ENCODE measurements at places on chromosomes 7 and 10.

DNA sequence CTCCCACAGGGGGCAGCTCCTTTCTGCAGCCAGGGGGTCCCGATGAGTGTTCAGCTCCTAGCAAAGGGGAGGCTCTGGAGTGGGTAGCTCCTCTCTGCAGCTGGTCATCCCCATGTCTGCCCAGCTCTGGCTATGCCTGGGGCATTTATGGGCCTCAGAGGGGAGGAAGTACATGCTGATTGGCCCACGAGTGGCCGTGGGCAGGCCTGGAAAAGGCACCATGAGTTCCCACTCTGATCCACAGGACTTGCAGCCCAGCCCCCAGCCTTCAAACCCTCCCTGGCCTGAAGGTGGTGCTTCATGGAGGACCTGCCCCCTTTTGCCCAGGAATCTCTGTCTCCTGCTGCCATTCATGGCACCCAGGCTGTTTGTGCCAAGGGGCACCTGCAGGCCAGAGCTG lies 268.8 kb downstream of the DNAJB6 start:
- DNase-seq, result no peak

GRCh38 chr10:102406815-102407214 lies 11.3 kb downstream of the NFKB2 start:
- DNase-seq, result no peak

DNA sequence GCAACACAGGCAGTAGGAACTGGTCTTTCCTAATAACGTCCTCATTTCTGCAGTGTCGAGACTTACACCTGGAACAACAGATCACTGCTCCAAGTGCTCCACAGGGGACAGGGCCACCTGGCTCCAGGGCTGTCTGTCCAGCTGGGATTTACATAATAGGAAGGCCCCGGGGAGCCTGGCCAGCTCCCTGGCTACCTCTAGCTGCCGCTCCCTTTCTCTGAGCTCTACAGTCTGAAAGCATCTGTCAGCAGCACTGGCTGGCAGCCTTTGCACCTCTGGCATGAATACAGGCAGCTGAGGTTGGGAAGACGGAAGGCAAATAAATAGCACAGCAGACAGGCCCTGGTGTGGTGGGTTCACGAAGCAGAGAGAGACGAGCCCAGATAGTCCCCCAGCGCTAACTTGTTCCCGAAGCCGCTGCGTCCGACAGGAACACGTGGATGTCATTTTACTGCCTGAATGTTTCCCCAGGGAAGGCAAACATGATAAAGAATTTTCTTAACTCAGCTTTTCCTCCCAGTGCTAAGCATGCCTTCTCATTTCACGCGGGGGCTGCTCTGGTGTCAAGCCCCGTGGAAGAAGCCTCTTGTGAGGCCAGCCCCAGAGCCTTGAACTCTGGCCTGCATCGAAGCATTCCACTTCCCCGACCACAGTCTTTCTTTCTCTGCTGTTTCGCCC lies 105.4 kb downstream of the ITIH5 start:
- no peak for DNase-seq

GRCh38 chr10:23099816-23100215 lies 4.4 kb downstream of the MSRB2 start:
- no peak for DNase-seq

DNA sequence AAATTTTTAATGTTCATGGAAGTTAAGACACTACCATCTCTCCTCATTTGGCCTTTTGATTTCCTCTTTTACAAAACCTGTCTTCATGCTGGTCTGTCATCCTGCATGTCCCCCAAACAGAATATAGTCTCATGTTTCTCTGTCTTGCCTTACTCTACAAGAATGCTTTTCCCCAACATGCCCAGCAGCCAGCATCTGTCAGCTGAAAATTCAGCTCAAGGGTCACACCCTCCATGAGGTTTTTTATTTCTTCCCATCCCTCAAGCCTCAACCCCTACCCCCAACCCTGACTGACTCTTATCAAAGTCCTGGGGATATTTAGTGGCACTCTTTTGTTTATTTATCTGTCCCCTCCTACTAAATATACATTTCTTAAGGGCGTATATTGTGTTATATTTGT lies 202.0 kb downstream of the ANK3 start:
- no peak for DNase-seq

GRCh38 chr10:34094146-34094696 lies 720.9 kb downstream of the PARD3 start:
- no peak for DNase-seq

DNA sequence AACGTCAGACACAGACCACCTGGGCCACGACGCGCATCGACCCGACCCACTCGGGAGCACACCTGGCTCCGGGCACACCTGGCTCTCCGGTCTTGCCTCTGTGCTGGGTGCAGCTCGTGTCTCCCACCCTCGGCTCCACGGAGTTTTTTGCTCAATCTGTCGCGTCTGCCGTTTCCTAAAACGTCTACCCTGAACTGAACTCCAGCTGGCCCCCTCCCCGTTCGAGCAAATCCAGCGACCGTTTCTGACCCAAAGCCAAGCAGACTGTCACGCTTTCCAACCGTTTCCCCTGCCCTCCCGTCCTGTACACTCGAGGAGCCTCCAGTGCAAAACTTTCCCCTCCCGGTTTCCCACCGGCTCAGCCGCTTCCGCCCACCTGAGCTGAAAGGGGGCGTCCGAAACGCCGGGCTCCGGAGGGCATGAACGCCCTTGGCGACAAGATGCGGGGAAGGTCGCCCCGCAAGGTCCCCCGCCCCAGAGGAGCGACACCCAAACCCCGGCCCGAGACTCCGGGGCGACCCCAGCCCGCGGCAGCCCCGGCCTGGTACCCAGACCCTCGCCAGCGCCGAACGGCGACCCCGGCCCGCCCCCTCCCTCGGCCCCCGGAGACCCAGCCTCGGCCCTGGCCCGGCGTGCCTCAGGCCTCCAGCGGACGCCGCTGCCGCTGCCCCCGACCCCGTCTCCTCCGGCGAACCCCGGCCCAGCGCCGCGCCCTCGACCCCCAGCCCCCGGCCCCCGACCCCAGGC lies 557 bp downstream of the CYTH3 start:
- DNase-seq, result no peak

- DNase-seq, result no peak
Observed at GRCh38 chr10:109953766-109954165, 30.5 kb upstream of the XPNPEP1 start.

GRCh38 chr7:34501156-34501555 lies 156.9 kb upstream of the NPSR1 start:
- DNase-seq, result no peak

DNA sequence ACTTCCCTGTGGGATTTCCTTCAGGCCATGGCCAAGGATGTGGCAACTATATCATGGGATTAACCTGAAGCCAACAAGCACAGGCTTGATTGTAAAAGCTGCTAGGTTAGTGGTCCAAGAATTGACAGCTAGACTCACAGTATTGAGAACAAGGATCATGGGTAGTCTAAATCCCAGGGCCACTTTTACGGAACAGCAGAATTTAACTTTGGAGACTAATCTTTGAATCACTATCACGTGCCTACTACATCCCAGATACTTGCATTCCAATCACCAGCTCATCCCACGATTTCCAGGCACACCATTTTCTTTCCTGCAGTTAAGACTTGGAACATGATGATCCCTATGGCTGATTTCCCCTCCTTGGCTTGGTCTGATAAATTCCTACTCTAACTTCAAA lies 65.6 kb upstream of the ADO start:
- DNase-seq, result no peak

DNA sequence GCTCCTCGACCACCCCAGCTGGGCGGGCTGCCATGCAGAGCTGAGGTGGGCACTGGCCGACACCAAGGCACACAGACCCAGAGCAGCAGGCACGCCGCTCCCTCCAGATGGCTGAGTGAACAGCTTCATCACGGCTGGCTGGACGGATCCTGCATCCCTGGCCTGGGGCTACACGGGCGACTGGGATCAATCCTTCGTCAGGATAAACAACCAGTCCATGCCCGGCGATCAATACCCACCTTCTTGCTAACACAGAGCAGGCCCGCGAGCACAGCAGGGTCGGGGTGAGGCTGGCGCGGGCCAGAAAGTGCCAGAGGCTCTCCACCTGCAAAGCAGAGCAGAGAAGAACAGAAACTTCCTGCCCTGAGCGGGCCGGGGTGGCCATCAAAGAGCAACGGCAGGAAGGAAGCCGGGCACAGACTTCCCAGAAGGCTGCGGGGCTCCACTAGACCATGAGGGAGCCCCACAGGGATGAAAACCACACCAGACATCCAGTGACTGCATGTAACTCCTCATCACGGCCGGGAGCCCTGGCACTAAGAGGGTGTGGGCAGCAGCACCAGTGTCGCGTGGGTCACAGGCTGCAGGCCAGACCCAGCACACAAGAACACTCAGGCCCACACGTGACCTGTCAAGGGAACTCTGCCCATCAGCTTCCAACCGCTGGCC lies 166.4 kb downstream of the MAD1L1 start:
- no peak for DNase-seq

DNA sequence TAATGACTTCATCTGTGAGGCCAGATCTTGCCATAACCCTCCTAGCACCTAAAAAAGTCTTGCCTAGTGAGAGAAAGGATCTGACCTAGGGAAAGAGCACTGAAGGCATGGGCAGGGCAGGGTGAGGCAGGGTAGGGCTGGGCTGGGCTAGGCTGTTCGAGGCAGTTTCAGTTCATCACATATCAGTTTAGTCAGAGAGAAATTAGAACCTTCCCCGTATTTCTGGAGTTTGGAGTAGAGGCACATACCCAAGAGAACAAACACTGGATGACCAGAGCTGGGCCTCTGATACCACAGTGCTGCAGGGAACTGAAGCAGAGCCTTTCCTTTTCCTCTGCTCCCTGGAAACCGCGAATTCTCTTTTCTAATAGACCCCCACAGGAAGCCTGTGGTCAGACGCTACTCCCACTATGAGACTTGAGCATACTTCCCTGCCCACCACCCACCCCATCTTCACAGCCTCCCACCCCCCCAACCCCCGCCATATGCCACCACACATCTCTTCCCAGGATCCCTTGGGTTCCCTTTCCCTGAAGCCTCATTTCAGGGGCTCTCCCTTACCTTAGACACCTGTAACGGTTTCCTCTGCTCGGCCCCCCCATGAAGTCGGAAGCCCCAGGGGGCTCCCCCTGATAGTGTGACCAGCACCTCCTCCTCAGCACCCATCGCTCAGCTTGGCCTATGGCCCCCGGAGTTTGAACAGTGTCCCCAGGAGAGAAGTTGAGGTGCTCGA lies 406 bp downstream of the SYNPO2L start:
- DNase-seq, result no peak

DNA sequence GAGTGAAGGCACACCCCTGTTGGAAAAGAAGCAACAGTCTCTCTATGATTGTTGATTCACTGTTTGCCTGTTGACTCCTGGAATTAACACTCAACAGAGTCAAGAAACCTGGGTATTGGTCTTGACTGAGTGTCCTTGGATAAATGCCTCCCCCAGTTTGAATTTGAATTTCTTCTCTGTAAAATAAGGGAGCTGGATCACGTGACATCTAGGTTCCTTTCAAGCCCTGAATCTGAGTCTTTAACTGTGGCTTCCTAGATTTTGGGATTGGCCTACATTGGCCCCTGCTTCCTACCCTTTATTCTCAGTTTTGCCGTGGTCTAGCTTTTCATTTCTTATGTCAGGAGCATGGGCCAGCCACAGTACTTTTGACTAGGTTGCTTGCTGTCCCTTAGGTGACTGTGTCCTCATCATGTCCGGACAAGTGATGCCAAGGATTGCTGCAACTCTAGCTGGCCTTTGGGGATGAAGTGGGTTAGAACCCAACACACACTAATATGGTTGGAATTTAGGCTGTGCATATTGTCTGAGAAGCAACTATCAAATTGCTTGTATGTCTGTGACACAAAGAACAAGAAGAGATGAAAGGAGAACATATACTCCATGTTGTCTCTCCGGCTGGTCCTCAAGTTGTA lies 35.4 kb downstream of the CALD1 start:
- DNase-seq, result no peak

DNA sequence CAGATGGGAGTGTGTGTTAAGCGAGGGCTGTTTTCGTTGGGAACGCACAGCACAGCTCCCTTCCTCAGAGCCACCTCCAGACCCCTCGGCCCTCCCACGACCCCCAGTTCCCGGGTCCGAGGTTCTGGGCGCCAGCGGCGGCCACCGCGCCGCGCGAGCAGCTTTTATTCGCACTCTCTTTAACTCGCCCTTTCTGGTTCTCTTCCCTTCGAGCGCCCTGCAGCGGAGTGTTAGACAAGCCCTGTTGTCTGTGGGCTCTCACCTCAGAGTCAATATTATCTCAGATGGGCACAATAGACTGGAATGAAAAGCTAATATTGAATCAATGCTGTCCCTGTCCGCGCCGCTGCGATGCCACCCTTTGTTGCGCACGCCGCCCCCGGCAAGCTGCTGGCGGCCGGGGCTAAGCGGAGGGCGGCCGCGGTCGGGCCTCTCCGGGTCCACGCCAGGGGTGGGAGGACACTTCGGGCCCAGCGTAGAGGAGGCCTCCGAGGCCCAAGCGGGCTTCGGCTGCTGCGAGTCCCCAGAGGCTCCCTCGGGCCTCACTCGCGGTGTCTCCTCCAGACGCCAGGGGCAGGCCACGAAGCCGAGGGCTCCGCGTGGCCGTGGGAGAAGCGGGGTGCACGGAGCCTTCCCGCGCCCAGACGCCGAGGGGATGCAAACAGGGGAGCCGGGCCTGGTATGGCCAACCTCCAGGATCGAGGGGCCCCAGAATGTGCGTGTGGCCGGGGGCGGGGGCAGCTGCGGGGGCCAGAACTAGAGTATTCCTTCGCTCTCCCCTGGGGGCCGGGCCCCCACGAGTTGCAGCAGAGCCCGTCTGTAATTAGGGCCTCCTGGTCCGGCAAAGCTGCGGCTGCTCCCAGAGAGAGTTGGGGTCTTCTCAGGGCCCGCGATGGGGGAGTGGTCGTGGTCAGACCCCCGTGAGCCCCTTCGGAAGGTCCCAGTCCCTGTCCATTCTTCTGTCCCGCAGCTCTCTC lies 7.9 kb upstream of the EMX2 start:
- DNase-seq, result no peak

- DNase-seq, result no peak
Observed at GRCh38 chr7:117870448-117871130, 2.7 kb downstream of the CTTNBP2 start.

GRCh38 chr10:22761569-22762220 lies 47.3 kb upstream of the PIP4K2A start:
- DNase-seq, result no peak

DNA sequence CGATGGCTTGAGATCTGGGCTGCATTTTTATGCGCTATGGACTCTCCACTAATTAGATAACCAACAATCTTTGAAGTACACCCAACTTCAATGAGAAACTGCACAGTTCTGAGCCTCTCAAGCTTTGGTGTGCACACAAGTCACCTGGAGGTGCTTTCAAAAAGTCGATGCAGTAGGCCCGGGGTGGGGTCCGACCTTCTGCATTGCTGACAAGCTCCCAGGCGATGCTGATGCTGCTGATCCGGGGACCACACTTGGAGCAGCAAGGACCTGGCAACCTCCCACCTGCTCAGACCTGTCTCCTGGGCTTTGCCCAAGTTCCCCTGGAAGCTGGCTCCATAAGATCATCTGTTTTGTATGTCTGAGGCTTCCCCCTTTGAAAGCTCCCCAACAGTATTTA lies 10.7 kb downstream of the KIAA1549 start:
- DNase-seq, result no peak

DNA sequence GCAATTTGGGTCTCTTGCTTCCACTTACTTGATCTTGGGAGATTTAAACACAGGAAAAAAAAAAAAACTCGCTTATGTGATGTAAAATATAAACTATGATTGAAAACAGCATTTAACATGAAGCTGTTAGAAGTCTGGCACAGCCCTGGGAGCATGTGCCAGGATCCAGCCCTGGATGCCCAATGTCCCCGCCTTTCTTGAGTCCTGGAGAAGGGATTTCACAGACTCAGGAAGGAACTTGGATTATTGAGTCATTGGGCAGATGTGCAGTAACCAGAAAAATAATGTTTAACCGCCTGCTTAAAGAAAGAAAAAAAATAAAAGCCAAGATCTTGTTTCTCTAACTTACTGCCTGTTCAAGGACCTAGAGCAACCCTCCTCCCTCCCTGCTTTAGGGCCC lies 3.7 kb upstream of the JCAD start:
- no peak for DNase-seq

All from effector memory CD8-positive, alpha-beta T cell (primary cell).